ENCODE measurements at places on chromosomes 3 and 15.
A peak's percentile ranks its signal among the peaks of the same experiment; 100 is the strongest.

DNA sequence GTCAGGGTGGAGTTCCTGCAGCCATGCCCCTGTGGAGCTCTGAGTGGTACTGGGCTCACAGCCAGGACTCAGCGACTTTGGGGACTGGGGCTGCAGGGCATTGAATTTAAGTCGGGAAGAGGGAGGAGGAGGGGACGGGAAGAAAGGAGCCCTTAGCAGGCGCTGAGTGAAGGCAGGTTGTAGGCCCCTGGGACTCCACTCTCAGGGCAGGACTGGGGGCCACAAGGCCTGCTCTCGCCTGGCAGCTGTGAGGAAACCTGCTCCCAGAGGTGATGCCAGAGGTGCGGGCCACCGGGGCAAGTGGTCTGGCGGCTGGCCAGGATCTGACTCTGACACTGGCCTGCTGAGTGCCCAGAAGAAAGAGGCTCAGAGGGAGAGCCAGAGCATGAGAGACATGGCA is 73.5 kb downstream of the EPHB3 start:
- no peak for DNase-seq

- DNase-seq: no peak
Observed at GRCh38 chr15:26722621-26723160, 50.2 kb downstream of the GABRB3 start.

DNA sequence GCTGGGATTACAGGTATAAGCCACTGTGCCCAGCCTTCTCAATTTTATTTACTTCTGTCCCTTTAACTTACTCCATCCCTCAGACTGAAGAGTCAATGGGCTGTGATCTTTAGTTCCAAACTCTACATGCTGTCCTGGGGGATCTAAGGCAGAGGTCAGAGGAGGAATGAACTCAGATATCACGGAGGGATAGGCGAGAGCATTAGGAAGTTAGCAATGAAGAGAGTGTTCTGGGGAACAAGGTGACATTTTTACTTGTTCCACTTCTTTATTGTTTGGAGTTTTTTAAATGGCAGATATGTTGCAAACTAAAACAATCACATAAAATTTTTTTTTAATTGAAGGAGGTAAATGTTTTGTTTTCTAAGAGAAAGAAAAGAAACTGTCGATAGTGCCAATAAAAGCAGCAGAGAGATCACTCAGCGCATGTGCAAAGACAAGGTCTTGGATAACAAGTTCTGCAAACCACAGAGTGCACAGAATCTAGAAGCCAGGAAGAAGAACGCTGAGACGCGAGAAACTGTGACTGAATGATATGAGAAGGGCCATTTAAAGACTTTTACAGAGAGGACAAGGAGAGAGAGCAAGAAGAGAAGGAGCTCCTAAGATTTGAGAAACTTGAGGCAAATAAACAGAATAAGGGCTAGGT is 10.8 kb upstream of the CA12 start:
- DNase-seq: peak; percentile 2

DNA sequence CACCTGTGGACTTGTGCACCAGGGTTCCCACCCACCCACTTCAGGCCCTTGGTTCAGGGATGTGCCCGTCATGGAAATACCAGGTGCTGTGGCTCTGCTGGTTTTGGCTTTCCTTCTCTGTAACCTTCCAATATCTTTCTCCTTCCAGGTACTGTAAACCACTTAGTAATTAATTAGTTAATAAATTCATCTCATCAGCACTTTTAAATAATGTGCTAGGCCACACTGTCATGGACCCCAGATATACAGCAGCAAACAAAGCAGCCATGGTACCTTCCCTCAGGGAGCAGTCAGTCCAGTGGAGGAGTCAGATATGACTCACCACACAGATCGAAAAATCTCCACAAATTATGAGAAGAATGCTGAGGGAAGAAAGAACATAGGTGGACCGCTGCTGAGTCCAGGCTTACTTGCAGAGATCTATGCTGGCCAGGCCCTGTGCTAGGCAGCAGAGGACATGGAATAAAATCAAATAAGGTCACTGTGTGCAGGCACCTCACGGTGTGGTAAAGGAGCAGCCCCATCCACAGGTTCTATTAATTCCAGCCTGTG is 6.8 kb upstream of the GATA2 start:
- DNase-seq: peak; percentile 24

DNA sequence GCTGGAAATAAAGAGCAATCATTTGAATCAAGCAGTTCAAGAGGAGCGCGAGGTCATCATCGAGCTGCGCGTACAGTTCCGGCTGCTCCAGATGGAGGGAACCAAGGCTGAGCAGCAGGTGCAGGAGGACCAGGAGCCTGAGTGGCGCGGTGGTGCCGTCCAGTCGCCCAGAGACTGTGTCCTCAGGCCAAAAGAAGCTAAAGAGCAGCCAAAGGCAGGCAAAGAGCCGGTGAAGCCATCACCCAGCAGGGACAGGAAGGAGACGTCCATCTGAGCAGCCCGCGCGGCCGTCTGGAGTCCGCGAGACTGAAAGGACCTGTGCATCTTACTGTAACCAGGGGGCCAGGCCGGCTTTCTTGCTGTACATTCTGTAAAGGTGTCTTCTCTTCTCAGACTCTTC is 277.2 kb upstream of the TTC14 start:
- no peak for DNase-seq

GRCh38 chr3:146953511-146953981 is 348.4 kb upstream of the PLSCR5 start:
- no peak for DNase-seq

Measured in coronary artery (tissue), 2 donors.